ENCODE measurements at places on chromosomes 5 and 9. TPM values are rescaled to one million over a fixed set of nuclear protein-coding genes. Genes with fewer than 3 reads are reported as not detected.

DNA sequence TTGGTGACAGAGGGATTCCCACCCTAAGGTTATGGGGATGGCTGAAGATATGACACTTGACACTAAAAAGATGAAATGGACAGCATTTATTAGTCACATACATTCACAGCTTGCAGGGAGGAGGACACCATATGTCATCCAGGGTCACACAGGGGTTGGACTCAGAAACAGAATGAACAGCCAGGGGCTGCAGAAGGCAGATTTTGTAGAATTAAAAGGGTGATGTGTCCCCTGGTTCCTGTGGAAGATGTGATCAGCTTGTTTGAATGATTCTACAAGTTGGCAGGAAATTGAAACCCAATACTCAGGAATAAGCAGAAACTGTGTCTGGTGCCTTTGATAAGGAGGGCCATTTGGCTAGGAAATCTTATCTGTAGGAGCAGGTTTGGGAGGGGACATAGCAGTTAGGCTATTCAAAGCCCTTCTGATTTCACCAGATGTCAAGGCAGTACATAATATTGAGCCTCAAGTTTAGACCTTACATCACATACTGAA lies 102.3 kb upstream of the GRIN3A start:
- DNase-seq = no peak

DNA sequence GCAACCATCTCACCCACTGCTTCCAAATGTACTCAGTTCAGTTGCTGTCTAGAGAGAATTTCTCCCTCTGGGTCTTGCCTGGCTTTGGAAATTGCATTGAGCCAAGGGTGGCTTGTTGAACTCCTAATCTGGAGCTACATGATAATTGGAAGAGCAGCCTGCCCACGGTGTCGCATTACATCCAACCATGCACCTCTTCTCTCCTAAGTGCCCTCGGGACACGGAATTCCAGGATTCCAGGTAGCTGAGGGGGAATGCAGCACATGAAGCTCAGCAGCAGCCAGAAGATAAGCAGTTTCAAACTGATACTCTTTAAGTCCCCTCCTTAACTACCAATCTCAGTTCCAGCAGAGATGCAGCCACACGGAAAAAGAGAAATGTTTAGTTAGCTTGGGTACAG lies 509.4 kb upstream of the KLF4 start:
- DNase-seq = peak; percentile 17

DNA sequence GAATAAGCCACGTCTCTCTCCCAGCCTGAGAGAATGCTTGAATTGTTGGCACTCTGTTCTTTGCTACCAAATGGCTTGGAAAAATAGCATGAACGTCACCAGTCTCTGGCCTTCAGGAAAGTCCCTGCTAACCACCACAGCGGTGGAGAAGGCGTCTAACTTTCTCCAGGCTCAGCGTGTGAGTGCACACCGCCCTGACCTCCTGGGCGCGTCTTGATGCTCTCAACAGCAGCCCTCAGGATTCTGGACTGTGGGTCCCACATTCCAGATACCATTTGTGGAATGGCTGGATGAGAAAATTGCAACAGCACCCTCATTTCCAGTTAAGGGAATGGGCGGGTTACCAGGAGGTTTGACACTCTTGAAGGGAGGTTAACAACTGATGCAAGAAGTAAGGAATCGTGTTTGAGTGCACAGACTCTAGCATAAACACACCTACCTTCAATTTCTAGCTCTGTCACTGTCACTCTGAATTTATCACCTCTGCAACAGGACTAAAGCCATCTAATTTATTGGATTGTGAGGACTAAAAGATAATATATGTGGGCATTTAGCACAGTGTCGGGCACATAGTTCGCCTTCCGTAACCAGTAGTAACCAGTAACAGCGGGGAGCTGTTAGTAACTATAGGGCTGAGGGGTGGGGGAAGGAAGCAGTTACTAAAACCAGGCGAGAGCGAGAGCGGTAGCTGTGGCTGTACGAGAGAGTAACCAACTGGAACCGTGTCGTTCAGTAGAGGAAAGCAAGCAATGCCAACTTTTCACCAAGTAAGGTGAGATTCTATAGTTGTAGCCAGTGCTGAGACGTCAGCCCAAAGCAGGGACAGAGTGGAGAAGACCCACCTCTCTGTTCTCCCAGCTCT lies 807 bp upstream of the PLGRKT start:
- peak; percentile 60 for DNase-seq

Gene ASTN2
- total RNA-seq = 4.3 TPM

Gene TMEM174
- not detected for total RNA-seq

Gene TXNDC8
- total RNA-seq = not detected

- DNase-seq = no peak
These were observed 1.5 kb downstream of the TLN1 start for GRCh38 chr9:35730486-35730854.

DNA sequence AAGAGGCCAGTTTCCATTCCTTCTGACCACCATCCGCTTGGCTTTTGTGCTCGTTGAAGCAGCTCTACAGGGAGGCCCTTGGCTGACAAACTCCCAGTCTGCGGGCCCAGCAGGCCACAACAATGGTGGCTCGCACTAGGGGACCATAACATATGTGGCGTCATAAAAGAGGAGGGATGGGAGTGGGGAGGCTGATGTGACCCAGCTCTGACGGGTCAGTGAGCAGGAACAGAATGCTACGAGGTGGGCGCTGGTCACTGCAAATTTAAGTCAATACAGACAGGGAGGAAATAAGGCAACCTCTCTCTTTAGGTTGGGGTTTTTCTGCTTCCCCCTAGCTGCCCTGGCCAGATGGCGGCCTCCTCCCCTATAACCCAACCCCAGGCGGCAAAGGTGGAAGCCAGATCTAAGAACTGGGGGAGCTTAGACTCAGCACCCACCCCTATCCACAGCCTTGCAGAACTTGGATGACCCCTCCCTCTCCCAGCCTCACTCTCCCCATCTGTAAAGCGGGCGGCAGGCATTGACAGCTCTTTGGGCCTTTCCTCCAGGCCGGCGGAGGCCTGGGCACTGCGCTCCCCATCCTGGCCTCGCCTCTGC lies 778 bp downstream of the FRRS1L start:
- DNase-seq = no peak

Gene HAPLN1
- 0.20 TPM for total RNA-seq

DNA sequence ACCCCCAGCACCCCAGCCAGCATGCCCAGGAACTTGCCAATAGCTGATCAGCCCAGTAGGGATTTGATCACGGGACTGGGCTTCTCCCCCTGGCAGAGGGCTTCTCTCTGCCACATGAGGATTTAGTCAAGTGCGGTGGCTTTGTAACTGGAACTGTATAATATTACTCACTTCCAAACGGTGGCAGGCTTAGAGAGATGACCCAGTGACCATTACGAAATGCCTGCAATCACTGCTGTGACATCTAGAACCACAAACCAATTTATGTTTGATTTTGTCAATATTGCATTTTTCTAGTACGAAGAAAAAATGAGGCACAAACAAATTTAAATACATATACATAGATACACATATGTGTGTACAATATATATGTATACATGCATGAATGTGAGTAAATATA lies 192.1 kb downstream of the ERCC6L2 start:
- no peak for DNase-seq

Gene PCDHB16
- total RNA-seq = 8.6 TPM

Gene DOCK8
- 1.4 TPM for total RNA-seq

DNA sequence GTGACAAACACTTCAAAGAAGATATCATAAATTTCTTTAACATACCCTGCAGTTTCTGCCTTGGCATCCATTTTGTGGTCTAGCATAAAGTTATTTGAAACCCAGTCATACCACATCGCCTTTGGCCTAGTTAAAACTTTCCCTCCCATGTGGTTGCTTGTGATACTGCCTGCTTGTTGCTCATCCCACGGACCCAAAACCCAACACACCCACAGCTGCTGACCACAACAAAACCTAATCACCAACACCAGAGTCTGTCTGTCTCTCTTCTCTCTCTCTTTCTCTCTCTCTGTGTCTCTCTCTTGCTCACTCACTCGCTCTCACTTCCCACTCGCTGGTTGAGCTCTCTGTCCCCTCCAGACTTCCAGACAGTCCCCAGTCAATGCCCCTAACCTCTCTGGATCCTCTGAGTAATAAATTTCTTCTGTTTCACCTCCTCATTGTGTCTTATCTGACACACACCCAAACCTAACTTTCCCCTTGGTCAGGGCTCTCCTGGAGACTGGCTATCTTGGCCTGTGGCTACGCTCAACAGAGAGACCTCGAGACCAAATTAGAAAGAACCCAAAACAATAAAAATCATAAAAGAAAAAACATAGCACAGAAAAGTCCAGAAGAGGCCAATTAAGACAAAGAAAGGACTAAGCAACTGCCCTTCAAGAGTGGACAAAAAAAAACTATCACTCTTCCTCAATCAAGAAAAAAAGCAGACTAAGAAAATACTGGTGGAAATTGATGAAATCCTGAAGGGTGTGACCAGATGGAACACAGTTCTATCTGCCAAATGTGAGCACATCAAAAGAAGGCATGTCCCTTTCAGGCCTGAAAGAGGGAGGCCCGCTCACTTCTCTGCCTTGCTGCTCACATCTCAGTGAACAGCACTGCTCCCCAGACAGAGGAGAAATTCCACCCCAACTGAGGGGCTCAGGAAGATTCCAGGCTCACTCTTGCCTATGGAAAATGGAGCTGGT lies 41.5 kb downstream of the TTLL11 start:
- peak; percentile 25 for DNase-seq

Data from M059J (cell line).